ENCODE measurements at places on chromosomes 3 and 15. TPM values are rescaled to one million over a fixed set of nuclear protein-coding genes. Genes with fewer than 3 reads are reported as not detected.

The ANKRD34C gene
- total RNA-seq = not detected

The PPM1L gene
- total RNA-seq = 0.28 TPM

The SLC27A2 gene
- total RNA-seq = not detected

The GOLGA6L24 gene
- not detected for total RNA-seq

The GOLGA8R gene
- 1.1 TPM for total RNA-seq

The CLEC3B gene
- 1.9 TPM for total RNA-seq

The NDUFB4 gene
- total RNA-seq = 62.8 TPM

The AP3B2 gene
- not detected for total RNA-seq

The BOC gene
- 5.3 TPM for total RNA-seq
